Spinal cord (tissue), 10 donors: ENCODE measurements at places on chromosomes 12 and 14.

DNA sequence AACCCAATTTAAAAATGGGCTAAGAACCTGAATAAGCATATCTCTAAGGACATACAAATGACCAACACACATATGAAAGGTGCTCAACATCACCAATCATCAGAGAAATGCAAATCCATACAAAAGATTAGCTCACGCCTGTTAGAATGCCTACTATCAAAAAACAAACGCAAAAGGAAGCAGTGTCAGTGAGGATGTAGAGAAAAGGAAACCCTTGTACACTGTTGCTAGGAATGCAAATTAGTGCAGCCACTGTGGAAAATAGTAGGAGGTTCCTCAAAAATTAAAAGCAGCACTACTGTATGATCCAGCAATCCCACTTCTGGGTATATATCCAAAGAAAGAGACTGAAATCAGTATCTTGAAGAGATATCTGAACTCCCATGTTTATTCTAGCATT lies 133.0 kb downstream of the CPNE8 start:
- H3K27ac ChIP-seq, result no peak overlapping the region
- no peaks in the 10 kb centered on the region for H3K4me1 ChIP-seq
- DNase-seq, result no peak
- no peaks in the 10 kb centered on the region for H3K36me3 ChIP-seq
- H3K4me3 ChIP-seq, result no peak overlapping the region

DNA sequence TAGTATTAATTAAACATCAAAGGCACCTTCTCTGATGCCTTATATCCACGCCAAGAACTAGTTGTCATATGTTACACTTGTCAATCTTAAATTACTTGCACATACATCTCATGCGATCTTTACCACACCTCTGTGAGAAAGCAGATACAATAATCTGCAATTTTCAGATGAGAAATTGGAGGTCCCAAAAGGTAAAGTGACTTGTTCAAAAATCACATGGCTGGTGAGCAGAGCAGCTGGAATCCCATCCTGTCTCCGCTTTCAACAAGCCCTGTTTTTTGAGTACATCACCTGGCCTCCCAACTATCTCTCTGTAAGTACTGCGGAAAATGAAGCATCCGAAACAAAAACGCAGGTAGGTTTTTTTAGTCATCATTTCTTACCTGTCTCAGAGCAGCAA lies 203.4 kb upstream of the FOXN3 start:
- H3K4me3 ChIP-seq, result no peak overlapping the region
- no peaks in the 10 kb centered on the region for H3K27me3 ChIP-seq

- peaks cover 19% of the 10 kb centered on the region for H3K4me1 ChIP-seq
- no peak overlapping the region for H3K27ac ChIP-seq
- H3K36me3 ChIP-seq, result no peaks in the 10 kb centered on the region
- DNase-seq, result no peak
These were observed 95.9 kb downstream of the SETD3 start for GRCh38 chr14:99384450-99385417.

- H3K27me3 ChIP-seq, result no peaks in the 10 kb centered on the region
- DNase-seq, result no peak
- H3K36me3 ChIP-seq, result no peaks in the 10 kb centered on the region
- H3K27ac ChIP-seq, result no peak overlapping the region
These were observed 53.9 kb downstream of the EMP1 start for GRCh38 chr12:13250416-13250815.

DNA sequence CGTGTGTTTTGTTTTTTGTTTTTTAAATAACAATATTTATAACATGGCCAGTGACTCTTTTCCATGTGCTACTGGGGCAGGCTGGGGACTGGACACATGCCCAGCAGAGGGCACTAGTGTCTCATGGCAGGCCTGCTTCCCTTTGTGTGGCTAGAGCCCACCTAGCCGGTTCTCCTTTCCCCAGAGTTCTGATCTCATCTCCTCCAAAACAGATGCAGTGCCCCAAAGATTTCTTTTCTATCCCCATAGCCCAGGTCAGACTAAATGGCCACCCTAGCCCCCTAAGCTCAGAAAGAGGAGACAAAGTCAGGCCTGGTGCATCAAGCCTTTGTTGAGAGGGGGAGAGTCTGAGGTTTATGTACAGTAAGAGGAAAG lies 21.2 kb downstream of the PRPF40B start:
- H3K27ac ChIP-seq, result no peak overlapping the region
- peaks cover 35% of the 10 kb centered on the region for H3K4me1 ChIP-seq
- H3K27me3 ChIP-seq, result no peaks in the 10 kb centered on the region

GRCh38 chr14:91155626-91156089 lies 41.8 kb downstream of the DGLUCY start:
- peaks cover 21% of the 10 kb centered on the region for H3K36me3 ChIP-seq
- H3K27me3 ChIP-seq, result no peaks in the 10 kb centered on the region
- DNase-seq, result no peak
- no peak overlapping the region for H3K4me3 ChIP-seq

DNA sequence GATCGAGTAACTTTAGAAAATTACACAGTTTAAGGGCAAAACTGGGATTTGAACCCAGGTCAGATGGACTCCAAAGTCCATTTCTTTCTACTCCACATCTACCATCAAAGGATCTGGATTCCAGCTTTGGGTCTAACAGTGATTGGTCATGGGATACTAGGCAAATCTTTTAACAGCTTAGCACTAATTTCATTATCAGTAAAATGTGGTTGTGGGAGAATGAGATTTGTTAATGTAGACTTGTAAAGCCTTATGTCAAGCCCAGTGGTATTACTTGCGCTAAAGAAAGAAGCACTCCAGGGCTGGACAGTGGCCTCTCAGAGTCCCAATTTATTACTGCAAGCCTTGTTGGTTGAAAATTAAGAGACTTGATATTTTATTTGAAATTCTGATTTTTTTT lies 65.2 kb upstream of the MANSC4 start:
- H3K27me3 ChIP-seq, result no peaks in the 10 kb centered on the region
- H3K4me1 ChIP-seq, result no peaks in the 10 kb centered on the region
- no peak for DNase-seq
- H3K36me3 ChIP-seq, result no peaks in the 10 kb centered on the region

DNA sequence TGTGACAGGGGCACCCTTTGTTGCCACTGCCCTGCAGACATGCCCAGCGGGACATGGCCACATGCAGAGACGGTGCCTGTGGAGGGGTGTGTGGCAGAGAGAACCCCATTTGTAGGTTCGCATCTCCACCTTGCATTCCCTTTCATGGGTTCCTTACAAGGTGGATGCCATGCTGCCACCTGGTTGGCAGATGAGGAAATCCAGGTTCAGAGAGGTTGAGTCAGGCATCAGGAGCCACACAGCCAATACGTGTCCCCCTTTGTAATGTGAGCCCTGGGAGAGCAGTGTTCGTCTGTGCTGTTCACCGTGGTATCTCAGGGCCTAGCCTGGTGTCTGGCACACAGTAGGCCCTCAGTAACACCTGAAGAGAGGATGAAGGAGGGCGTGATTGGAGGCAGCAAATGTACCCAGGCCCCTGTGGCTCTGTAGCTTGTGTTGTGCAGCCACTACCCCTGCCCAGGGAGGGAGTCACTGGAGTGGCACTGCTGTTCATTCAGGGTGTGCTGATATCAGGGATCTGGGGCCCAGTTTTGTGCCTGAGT lies 9.1 kb downstream of the SH2B3 start:
- H3K27ac ChIP-seq, result no peak overlapping the region
- peaks cover 41% of the 10 kb centered on the region for H3K4me1 ChIP-seq
